ENCODE measurements at places on chromosomes 16 and 17.

DNA sequence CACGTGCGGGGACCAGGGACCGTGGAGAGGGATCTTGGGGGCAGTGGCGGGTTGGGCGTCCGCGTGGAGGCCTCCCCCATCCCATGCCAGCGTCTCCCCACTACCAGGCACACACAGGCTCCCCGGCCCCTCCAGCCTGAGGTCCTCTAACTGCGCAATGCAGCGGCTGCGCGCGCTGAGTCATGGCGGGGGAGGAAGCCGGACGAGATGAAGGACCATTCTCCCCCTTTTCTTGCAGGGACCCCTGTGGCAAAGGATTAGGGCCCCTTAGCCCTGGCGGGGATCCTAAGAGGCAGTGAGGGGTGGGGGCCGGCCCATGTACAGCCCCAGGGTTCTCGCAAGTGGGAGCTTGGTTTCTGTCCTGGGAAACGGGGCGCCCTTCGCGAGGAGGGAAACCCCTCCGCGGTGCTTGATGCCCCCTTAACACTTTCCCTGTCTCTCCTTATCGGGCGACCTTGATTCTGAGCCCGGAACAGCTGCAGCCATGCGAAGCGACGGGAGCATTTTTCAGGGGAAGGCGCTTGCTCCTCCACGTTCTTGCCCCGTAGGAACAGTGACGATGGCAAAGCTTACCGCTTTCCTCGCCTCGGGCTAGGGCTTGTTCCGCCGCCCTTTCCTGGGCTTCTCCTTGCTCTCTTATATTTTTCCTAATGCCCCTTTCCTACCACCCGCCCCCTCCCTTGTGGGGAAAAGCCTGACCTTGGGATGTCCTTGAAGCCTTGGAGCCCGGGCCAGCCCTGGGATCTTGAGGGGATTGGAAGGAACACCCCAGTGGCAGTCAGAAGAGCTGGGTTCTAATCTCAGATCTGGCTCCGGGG is 592 bp downstream of the ALDOA start:
- peak; percentile 31 for DNase-seq

DNA sequence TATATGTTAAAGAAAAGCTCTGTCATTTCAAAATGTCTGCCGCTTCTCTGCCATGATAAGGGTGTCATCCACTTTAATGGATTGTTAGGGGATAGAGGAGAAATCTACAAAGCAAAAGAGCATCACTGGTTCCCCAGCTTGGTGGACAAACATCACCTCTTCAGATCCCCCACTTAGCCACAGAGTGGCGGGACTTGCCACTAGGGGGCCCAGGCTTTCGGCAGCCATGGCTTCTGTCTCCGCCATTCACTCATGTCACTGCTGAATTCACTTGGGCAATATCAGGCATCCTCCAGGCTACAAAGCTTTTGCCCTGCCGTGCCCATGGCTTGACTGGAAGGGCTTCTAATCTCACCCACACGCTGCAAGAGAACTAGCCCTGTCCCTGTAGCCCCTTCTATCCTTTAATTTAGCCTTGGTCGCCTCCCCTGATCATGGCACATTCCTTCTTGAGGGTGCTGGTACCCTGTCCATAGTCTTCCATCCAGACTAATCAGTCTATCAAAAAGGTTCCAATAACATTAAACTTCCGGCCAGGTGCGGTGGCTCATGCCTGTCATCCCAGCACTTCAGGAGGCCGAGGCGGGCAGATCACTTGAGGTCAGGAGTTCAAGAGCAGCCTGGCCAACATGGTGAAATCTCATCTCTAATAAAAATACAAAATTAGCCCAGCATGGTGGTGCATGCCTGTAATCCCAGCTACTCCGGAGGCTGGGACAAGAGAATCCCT is 34.7 kb downstream of the SBK1 start:
- DNase-seq: peak; percentile 46

DNA sequence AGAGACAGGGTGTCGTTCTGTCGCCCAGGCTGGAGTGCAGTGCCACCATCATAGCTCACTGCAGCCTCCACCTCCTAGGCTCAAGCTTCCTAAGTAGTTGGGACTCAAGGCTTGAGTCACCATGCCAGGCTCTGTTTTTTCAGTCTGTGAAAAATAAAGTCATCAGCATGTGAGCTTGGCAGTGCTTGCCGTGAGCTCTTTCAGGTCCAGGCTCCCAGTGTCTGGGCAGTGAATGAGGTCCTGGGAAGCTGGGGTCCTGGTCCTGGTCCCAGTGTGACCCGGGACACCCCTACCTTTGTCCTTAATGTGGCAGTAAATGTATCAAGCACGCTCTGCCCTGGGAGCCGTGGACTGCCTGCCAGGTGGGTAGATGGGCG is 22.9 kb upstream of the RPL13 start:
- no peak for DNase-seq

DNA sequence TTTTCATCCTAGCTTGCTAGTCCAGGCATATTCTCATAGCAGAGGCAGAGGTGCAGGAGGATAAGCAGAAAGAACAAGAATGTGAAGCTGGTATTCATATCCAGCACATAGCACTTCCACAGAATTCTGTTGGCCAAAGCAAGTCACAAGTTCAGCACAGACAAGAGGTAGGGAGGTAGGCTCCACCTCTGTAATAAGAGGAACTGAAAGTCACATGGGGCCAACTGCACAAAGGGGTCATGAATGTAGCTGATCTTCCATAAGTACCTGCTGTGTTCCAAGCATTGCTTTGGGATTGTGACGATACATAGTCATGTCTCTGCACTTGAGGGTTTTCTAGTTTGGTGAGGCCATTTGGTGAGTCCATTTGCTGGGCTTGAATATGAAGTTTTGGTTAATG is 110.8 kb upstream of the MPHOSPH6 start:
- DNase-seq: no peak

GRCh38 chr17:16974569-16975276 is 2.8 kb upstream of the TNFRSF13B start:
- DNase-seq: no peak

DNA sequence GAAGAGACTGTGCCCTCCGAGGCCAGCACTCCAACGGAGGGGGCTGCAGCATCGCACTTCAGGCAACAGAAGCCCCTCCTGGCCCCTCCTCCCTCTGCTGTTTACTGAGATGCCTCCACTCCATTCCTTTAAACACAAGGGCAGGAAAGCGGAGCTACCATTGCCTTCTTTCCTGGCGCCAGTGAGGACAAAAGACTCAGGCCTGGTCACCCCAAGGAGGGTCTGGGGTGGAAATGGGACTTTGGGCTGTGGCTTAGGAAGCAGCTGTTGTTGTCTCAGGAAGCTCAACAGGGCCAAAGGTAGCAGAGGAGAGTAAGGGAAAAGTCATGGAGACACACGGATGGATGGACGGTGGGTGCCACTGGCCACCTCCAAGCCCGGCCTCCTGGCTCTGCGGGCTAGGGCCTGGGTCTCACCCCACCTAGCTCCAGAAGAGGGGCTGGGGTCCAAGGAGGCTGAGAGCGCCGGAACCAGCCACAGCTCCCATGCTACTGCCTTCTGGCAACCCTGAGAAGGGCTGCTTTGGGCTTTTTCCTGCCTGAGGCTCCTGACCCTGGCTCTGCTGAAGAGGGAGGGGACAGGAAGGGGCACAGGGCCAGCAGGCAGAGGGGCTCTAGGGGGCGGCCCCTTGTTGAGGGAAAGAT is 11.1 kb downstream of the CD300LG start:
- no peak for DNase-seq

- DNase-seq: no peak
Observed at GRCh38 chr17:76579281-76579680, 6.4 kb downstream of the ST6GALNAC2 start.

DNA sequence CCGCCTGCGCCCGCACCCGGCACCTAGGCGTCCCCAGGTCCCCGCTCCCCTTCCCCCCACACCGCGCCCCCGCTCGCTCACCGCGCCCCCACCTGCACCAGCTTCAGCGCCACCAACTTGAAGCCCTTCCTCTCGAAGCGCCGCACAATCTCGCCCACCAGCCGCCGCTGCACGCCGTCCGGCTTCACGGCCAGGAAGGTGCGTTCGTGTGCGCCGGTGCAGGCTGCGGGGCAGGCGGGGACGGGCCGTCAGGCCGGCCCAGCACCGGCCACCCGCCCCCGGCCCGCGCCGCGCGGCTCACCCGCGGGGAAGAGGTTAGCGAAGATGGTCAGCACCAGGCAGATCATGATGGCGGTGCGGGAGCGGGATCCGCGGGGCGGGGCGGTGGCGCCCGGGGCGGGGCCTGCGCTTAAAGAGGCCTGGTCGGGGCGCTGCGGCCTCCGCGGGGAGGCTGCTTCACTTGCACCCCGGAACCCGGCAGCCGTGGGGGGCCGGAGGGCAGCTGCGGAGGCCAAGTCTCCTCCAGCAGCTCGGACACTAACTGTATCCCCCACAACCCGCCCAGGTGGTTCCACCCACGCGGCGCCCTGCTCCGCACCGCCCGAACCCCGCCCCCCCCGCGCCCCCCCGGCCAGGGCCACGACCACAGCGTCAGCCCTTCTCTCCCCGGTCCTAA is at the start of gene NME3:
TSS of gene NME3 (minus strand) at position 356 of the 676 bp plus-strand sequence. CDS start at position 347, 9 bp downstream.
- DNase-seq: peak; percentile 60

GRCh38 chr16:56479469-56479868 is 28.1 kb downstream of the OGFOD1 start:
- DNase-seq: no peak

- no peak for DNase-seq
Observed at GRCh38 chr17:17749025-17749772, 67.9 kb downstream of the RAI1 start.

GRCh38 chr17:40018211-40019121 is 3.2 kb downstream of the CSF3 start:
- DNase-seq: no peak

DNA sequence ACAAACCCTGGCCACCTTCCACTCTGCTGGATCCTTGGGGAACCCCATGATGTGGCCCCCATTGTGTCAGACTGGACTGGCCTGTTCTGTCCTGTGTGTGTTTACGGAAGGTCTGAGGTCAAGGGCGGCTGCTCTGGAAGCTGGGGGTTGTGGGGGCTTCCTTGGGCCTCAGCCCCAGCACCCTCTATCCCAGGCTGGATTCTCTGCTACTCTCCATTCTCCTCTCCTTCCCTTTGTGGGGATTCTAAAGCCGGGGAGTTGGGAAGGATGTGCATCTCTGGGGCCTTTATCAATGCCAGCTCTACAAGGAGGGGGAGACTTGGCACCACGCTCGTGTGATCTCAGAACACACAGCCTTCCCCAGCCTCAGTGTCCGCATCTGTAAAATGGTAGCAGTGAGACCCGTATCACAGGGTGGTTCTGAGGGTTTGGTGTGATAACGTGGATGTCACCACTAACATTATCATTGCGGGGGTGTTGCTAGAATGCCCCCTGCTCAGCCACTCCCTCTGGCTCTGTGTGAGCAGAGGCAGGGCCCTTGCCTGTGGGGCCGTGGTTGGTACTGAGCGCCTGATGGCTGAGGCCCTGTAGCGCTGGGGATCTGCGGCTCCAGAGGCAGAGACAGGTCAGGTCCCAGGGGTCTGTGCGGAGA is 18.1 kb downstream of the ADGRG1 start:
- DNase-seq: no peak

All from activated CD4-positive, alpha-beta T cell treated with anti-CD3 and anti-CD28 coated beads for 1 hour (primary cell).